NCI-H1694 (cell line): ENCODE measurements at places on chromosomes 6 and 20.

- no peak for DNase-seq
Measured at GRCh38 chr6:167045828-167046580, 46.8 kb downstream of the CEP43 start.

DNA sequence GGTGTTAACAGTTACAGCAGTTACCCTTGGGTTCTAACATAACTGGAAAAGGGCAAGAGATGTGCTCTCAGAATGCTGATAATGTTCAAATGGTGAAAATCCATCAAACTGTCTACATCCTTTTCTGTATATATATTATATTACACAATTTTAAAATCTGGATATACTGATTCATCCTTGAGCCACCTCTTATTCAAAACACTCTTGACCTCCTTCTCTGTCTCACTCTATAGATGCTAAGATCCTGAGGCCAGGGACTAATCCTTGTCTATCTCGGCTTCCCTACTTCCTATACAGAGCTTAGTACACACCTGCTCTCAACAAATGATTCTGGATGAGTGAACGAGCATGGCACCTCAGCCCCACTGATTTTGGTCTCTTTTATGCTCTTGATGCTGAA lies 47.3 kb downstream of the HIVEP2 start:
- no peak for DNase-seq

- DNase-seq, result no peak
Measured at GRCh38 chr6:129368076-129368475, 341.9 kb downstream of the ARHGAP18 start.

- no peak for DNase-seq
Measured at GRCh38 chr20:34449674-34450592, 66.3 kb upstream of the DYNLRB1 start.

GRCh38 chr20:32675223-32675975 lies 1.7 kb upstream of the C20orf203 start:
- no peak for DNase-seq

DNA sequence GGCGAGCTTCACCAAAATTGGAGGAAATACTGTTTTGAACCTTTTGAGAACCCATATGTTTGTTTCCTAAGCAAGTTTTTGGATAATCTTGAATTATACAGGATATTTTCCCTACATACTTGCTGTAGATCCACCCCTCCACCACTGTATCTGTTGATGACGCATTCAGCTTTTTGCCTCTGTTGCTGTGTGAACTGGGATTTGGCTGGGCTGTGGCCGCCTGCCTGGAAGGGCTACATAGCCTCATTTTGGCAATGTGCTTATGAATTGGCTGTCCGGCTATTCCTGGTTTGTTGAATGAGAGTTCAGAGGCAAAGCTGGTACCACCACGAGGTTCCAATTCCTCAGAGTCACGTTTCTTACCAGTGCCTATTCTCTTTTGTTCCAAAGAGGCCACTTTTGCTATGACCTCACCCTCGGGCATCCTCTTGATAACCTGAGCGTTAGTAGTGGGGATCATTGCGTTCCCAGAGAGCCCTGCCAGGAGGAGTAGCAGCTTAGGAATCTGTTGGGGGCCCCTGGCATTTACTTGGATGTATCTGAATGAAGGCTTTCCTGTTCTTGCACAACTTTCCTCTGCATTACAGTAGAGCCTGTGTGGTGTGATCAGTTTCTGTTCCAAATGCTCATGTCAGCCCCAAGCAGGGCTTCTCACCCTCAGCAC lies 6.4 kb downstream of the FAM83D start:
- no peak for DNase-seq

- DNase-seq, result no peak
Measured at GRCh38 chr6:130749402-130749801, 77.8 kb upstream of the SMLR1 start.

- no peak for DNase-seq
Measured at GRCh38 chr20:44405785-44406571, 50.5 kb downstream of the HNF4A start.

- DNase-seq, result no peak
Measured at GRCh38 chr20:41669708-41670263, 51.6 kb upstream of the CHD6 start.

GRCh38 chr6:22954749-22955385 lies 385.5 kb downstream of the HDGFL1 start:
- no peak for DNase-seq
